ENCODE measurements at places on chromosomes 5 and 9. TPM values are rescaled to one million over a fixed set of nuclear protein-coding genes. Genes with fewer than 3 reads are reported as not detected.

- DNase-seq: no peak
These were observed 89.7 kb upstream of the CCDC152 start for GRCh38 chr5:42666869-42667268.

Gene RASGEF1C
- total RNA-seq: 0.61 TPM

GRCh38 chr9:125746774-125747052 lies 460 bp upstream of the PBX3 start:
- no peak for DNase-seq

DNA sequence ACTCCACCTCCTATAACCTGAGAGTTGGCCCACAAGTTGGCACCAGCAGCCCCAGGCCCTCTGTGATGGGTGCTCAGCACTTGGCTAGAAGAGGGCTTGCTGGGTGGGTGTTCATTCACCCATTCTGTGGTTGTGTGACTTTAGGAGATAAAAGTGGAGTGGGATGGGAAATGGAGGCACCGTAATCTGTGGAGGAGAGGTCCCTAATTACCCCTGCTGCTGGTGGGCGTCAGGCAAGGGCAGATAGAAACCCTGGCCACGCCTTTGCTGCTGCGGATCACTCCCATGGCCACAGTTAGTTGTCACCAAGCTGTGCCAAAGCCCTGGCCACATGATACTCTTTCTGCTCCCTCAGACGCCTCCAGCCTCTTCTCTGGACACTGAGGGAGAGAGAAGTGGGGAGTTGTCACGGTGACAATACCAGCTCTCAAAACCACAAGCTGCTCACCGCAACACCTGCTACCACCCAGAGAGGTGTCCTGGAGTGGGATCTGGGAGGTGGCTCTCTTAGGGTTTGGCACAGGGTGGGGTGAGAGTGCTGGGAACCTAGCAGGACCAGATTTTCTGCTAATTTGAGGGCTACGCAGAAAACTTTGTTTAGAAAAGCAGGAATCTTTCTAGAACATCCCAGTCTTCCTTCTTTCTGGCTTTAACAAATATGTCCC lies 12.0 kb upstream of the NEUROG1 start:
- no peak for DNase-seq

Gene EXD3
- total RNA-seq: 7.2 TPM

Gene TAF11L6
- not detected for total RNA-seq

Gene ACOT12
- total RNA-seq: 0.33 TPM

Gene CTNND2
- 13.8 TPM for total RNA-seq

DNA sequence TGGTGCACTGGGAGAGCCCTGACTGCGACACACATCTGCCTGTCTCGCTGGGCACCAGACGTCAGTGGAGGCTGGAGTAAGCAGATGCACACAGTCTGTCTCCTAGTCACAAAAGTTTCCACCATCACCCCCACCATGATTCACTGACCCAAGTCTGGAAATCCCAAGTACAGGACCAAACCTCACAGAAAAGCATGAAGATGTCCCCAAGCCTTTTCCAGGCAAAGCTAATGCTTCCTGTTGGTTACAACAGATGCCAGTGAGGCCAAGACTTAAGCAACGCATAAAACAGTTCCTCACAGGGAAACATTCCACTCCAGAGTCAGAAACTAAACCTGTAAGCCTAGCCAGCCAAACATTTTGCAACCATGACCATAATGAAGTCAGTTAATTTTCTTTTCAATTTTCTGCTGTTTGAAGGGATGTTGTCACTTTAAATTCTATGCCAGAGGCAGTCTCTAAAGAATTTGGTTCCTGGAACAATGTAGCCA lies 259.3 kb upstream of the SLC30A5 start:
- no peak for DNase-seq

DNA sequence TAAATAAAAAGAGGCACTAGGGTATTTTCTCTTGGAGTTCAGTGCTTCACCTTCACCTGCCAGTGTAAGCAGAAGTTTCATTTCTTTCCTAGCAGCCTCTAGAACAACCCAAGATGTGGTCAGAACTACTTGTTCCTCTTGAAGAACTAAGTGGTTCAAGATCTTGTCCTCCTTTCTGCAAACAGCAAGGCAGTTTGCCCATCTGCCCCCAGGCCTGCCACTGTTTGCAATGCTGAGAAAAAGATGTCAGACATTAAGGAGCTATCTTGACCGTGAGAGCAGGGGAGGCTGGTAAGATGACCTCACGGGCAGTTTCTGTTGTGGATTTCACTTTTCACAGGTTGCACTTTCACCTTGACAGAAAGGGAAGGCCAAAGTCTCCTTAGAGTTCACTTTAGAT lies 52.0 kb upstream of the KLF4 start:
- DNase-seq: no peak

- DNase-seq: no peak
These were observed 144.9 kb downstream of the FAM114A2 start for GRCh38 chr5:153893817-153894216.

All from H1 (cell line).